ENCODE measurements at places on chromosomes 7 and 10.

- DNase-seq, result no peak
Measured at GRCh38 chr7:156691764-156692163, 51.2 kb downstream of the RNF32 start.

- DNase-seq, result no peak
Measured at GRCh38 chr10:129772468-129773358, 191.4 kb downstream of the EBF3 start.

DNA sequence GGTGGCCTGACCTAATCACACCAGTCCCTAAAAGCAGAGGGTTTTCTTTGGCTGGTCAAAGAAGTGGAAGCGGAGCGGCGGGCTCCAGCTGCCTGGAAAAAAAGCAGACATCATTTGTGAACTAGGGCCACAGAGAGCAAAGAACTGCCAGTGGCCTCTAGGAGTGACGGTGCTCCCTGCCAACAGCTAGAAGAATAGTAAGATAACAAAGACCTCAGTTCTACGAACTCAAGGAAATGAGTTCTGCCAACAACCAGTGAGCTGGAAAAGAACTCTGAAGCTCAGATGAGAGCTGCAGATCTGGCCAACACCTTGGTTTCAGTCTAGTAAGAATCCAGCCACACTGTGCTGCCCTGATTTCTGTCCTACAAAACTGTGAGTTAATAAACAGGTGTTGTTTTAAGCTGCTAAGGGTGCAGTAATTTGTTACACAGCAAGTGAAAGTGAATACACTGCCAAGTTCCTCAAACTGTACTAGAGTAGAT lies 178.0 kb downstream of the SRPK2 start:
- no peak for DNase-seq

GRCh38 chr10:12605580-12606405 lies 256.4 kb downstream of the CAMK1D start:
- no peak for DNase-seq

- DNase-seq, result no peak
Measured at GRCh38 chr10:102767428-102768160, 23.8 kb downstream of the WBP1L start.

DNA sequence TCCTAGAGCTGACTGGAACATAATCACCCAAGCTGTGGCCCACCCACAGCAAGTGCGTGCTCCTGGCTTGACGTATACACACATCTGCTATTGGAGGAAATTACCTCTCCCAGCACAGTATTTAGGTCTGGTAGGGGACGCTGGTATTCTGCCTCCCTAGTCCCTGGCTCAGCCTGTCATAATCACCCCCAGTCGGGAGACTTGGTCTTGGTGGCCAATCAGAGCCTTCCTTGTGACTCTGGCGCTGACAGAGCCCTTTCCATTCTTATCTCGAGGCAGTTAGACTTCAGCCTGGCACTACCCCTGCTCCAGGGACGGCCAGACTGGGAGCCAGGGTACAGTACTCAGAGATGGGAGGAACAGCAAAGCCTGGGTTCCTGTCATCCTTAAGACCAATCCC lies 14.3 kb upstream of the PRKAG2 start:
- DNase-seq, result no peak

DNA sequence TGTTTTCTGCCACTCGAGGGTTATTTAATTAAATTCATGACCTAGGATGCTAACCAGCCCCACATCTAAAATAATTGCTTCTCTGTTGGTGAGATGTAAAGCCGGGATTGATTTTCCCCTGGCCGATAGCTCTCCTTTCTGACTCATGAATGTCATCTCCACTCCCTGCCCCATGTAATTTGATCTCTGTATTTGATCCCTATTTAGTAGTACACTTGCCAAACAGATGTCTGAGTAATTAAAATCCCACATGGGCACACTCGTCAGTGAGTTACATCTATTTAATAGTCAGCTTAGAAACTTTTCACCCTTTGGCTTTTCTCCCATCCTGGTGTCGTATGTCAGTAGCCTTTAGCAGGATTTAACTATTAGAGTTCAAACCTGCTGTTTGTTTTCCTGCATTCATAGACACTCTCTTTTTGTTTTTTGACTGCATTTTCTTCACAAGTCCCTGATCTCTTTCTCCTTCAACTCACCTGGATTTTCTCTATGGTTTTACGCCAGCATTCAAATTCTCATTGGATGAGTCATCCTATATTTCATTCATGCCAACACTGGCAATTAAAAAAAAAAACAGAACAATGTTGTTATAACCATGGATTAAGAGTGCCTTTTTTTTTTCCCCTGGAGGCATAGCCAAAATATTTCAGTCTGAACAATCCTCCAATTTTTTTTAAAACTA lies 82.7 kb downstream of the SPAG6 start:
- no peak for DNase-seq

DNA sequence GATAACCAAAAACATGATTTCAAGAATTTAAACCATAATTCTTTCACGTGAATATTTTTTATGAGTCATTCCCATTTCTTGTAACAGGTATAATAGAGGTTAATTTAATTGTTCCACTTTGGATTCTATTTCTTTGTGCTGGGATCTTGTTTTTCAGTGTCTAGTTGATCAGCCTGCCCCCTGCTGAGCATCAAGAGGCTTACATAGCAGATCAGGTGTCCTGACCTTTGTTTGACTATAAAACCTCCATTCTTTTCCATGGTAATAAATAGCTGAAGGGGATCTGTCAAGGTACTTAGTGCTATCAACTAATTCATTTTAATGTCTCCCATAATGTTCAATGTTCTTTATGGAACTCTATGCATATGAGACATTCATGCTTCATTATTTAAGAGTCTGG lies 4.9 kb downstream of the COL17A1 start:
- no peak for DNase-seq

GRCh38 chr10:43960477-43960876 lies 311.8 kb upstream of the ZNF32 start:
- no peak for DNase-seq

DNA sequence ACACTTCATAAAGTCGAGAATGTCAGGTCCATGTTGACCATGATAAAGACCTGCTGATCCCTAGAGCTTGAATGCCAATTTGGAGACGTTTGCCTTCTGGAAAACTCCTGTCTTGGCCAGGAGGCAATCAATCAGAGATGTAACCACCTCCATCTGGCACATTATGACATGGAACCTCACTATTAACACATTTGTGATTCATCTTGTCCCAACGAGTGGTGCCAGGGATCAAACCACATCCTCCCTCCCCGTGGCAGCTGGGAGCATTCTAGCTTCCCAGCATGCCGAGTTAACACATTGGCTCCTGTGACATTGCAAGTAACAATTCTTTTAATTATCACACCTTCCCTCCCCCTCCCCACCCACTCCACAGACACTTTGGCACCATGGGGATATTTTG lies 84.0 kb upstream of the PPP1R17 start:
- DNase-seq, result no peak

DNA sequence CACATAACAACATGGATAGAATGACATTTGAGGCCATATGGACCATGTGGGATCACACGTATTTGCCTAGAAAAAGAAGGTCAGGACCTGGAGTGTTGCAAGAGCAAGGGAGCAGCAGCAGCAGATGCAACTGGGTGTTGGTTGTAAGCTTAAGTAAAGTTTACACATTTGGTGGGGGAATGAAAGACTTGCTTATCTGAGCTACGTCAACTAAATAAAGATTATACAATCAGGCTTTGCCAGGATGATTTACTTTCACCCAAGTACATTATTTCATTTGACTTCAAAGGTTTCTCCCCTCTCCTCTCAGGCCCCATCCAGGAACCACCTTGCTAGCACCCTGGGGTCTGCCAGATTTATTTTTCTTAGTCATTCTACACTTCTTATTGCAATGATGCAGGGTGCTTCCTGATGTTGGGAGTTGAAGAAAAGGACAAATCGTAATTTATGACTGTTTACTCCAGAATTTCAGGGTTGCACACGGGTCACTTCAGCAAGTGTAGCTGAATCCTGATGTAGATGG lies 591.9 kb upstream of the IGFBP3 start:
- DNase-seq, result no peak

Data from CMK (cell line).